Heart right ventricle (tissue), 16 donors: ENCODE measurements at places on chromosomes 1 and 21. TPM values are rescaled to one million over a fixed set of nuclear protein-coding genes. Genes with fewer than 3 reads are reported as not detected.

The PLPPR4 gene
- 0.97 TPM for total RNA-seq

The EFCAB14 gene
- total RNA-seq: 70.7 TPM

The DNAI4 gene
- total RNA-seq: 15.5 TPM

The RIMS3 gene
- 0.71 TPM for total RNA-seq

The RNF186 gene
- total RNA-seq: not detected

The TTC22 gene
- total RNA-seq: 1.0 TPM

The CASQ2 gene
- 863 TPM for total RNA-seq

The LAD1 gene
- total RNA-seq: 3.9 TPM

The SOD1 gene
- total RNA-seq: 368 TPM

GRCh38 chr1:180227861-180228647, 2.0 kb upstream of the LHX4 start:
- no peak for DNase-seq

GRCh38 chr21:38733972-38734546, 71.7 kb upstream of the ETS2 start:
- DNase-seq: peak; percentile 93

- no peak for DNase-seq
These were observed 13.6 kb downstream of the ZYG11B start for GRCh38 chr1:52739699-52740467.

- no peak for DNase-seq
These were observed 129.2 kb downstream of the ZBTB18 start for GRCh38 chr1:244180256-244180655.

DNA sequence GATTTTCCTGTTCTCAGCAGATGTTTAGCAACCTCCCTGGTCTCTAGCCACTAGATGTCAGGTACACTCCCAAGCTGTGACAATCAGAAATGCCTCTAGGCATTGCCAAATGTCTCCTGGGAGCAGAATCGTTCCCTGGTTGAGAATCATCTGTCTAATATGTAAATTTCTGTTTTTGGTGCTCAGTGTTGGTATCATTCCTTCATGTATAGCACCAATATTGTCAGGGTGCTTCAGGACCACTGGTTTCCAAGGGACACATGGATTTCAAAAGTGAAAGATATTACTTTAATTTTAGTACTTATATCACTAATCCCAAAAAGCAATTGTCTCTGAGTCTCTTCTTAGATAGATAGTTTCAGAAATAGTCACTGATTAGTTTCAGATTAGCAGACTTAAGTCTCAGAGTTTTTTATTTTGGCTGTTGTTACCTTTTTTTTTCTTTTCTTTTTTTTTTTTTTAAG, 160.1 kb downstream of the PTPRC start:
- DNase-seq: no peak

DNA sequence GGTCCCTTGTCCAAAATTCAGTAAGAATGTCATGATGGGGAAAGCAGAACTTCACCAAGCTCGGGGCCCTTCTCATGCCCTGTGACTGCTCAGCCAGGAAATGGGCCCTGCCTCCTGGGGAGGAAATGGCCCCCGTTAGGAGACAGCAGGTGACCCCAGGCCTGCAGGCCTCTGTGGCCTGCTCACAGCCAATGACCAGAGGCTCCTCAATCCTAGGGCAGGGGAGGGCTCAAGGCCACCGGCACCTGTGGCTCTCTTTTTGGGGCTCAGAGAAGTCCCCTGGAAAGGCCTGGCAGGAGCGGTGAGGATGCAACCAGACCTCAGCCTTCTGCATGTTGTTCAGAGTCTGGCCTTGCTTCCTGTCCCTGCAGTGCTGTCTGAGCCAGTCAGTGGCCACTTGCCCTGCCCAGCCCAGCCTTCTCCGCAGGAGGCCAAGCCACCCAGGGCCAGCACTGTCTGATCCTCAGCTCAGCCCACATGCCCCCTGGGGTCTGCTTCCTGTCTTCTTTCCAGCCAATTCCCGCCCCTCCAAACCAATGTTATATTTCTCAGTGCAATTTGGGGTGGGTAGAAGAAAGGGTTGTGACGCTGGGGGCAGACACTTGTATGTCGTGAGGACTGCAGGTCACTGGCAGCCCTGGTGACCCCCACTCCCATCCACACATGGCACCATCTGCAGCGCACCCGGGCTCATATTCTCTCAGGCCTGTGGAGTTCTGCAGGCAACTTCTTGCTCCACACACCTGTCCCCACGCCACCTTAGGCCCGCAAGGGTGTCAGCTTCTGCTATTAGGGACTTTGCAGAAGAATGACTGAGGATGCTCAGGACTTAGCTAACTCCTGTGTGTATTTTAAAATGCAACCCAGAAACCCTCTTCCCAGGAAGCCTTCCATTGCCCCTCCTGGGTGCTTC, 83.6 kb downstream of the ITPKB start:
- no peak for DNase-seq

DNA sequence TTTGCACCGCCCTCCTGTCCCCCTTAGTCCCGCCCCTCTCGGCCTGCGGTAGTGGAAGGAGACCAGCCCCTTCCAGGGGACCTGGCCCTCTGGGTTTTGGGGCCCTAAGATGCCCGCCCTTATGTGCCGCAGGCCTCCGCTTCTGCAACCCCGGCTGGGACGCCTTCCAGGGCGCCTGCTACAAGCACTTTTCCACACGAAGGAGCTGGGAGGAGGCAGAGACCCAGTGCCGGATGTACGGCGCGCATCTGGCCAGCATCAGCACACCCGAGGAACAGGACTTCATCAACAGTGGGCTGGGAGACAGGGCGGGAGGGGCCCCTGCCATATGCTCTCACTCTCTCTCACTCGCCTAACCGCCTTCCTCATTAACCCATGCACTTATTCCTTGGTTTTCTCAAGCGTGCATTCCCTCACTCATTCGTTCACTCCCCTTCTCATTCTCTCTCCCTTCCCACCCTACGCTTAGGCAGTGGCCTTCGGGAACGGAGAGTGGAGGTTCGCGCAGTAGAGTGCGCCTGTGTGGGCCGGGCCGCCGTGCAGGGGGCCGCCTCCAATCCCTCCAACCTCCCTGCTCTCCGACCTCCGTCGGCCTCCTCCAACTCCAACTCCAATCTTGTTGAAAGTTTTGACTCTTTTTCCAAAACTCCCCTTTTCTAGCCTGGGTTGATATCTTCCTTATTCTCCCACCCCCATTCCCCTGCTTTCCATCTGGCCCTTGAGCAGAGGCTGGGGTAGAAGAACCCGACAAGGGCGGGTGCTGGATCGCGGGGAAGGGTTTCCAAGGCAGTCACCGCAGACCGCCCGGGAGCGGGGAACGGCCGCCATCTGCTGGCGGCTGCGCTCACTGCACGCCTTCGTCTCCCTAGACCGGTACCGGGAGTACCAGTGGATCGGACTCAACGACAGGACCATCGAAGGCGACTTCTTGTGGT, 15.2 kb downstream of the BCAN start:
- peak; percentile 86 for DNase-seq

DNA sequence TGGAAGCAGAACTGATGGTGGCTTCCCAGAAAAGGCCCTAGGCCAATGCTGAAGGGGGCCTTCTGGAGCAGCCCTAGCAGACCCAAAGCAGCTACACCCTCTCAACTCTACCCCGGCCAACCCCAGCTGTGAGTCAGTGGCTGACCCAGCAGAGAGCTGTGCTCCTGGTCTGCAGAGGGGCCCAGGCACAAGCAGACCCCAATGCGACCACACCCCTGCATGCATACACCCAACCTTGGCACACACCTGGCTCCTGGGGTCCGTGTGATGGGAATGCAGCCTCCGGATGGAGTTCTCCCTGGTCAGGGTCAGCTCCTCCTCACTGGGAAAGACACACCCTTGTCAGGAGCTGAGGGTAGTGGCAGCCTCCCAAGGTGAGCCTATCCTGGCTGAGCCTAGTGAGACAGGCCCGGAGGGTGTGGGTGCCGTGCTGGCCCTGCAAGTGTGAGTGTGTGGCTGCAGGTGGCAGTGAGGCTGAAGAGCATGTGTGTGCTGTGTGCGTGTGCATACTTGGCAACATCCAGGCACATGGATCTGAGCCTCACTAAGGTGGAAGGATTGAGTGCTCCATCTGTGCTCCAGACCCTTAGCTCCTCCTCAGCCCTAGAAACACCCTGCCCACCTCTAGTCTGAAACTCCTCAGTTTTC, 3.9 kb upstream of the ARHGAP30 start:
- DNase-seq: no peak

GRCh38 chr1:32352831-32353383, 9.4 kb downstream of the FAM229A start:
- DNase-seq: no peak

- DNase-seq: no peak
These were observed 29.1 kb upstream of the SRP9 start for GRCh38 chr1:225748529-225748928.

GRCh38 chr1:5802606-5803005, 189.6 kb downstream of the NPHP4 start:
- no peak for DNase-seq

DNA sequence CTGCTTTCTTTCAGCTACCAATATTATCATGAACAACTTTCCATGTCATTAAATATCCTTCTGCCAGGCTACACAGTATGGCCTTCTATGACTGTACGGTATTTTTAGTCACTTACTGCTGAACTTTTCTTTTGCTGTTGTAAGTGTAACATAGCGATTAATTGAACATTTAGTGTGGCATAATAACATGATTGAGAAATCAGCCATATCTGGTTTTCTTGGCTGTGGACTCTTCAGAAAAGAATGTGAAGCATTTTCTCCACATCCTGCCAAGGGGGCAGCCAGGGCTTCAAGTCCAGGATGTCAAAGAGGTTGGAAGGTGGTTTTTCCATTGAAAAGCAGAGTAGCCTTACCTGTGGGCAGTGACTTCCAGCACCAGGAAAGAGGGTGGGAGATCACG, 8.8 kb upstream of the AHCYL1 start:
- no peak for DNase-seq

DNA sequence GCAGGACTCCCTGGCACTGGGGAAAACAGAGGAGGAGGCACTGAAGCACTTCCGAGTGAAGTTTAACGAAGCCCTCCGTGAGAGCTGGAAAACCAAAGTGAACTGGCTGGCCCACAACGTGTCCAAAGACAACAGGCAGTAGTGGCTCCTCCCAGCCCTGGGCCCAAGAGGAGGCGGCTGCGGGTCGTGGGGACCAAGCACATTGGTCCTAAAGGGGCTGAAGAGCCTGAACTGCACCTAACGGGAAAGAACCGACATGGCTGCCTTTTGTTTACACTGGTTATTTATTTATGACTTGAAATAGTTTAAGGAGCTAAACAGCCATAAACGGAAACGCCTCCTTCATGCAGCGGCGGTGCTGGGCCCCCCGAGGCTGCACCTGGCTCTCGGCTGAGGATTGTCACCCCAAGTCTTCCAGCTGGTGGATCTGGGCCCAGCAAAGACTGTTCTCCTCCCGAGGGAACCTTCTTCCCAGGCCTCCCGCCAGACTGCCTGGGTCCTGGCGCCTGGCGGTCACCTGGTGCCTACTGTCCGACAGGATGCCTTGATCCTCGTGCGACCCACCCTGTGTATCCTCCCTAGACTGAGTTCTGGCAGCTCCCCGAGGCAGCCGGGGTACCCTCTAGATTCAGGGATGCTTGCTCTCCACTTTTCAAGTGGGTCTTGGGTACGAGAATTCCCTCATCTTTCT, 75.5 kb downstream of the PIK3CD start:
- DNase-seq: no peak
